GM19239 (cell line): ENCODE measurements at places on chromosomes 7 and 10.

GRCh38 chr10:123413353-123413752 is 252.8 kb upstream of the GPR26 start:
- no peak for DNase-seq

DNA sequence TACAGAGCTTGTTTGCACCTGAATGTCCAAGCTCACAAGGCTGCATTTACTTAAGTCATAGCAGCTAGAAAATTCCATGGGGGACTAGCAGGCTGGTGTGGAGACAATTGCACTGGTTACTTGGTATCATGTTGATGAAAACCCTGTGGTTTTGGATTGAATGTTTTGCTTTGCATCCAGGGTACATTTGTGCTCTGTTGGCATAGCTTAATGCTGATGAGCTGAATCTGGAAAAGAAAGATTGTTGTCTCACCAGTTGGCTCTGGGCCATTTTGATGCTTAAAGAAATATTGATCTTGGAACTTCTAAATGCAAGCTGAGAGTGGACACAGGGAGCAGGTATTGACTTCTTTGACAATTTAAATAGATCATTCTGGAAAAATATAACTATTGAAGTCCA is 122.5 kb upstream of the MBL2 start:
- DNase-seq = no peak

DNA sequence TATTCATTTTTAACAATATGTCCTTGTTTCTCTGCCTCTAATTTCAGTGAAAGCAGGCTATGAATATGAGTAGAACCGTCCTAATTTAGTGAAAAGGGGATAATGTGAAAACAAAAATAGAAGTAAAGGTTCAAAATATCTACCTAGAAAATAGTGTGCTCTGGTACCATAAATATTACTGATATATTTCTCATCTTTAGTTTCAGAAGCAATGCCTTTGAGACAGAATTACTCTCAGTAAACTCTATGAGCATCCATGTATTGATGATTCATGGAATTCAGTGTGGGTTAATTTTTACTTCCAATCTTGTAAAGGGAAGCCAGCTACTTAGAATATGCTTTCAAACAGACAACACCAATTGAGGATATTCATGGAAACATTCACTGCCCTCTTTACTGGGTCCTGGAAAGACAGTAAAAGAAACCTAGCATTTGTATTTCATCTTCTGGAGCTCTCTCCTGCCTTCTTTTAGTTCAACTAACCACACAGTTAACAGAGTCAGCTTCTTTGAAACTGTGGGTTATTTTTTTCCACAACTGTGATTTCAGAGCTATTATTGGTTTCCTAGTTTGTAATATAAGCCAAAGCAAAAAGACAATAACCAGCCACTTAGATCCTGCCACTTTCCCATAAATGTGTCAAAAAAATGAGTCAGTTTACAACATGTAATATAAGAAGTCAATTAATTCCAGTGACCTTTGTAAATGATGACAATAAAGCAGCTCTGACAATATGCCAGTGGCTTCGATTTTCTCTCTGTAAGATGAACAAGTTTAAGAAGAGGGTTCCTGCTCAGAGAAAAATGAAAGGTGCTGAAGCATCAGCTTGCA is 1.7 kb downstream of the LRRN3 start:
- no peak for DNase-seq

DNA sequence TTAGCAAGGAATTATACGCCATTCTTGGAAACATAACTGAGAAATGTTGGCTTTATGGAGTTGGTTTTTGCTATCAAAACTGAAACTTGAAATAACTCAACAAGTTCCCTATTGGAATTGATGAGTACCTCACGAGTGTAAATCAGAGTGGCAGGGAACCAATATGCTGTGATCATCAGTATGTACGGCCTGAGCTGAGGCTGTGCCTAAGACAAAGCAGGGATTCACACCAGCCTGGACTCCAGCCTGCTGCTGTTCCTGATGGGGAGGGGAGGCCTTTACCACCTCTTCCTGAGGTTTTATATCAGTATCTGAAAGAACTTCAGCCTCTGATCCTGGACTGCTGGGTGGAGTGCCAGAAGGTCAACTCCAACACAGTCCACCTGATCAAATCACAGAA is 52.7 kb downstream of the CRTAC1 start:
- DNase-seq = no peak

GRCh38 chr7:50798126-50798525 is 15.4 kb upstream of the GRB10 start:
- no peak for DNase-seq

GRCh38 chr7:15487896-15488295 is 73.9 kb downstream of the AGMO start:
- no peak for DNase-seq
